ENCODE measurements at places on chromosomes 11 and 22. TPM values are rescaled to one million over a fixed set of nuclear protein-coding genes. Genes with fewer than 3 reads are reported as not detected.

DNA sequence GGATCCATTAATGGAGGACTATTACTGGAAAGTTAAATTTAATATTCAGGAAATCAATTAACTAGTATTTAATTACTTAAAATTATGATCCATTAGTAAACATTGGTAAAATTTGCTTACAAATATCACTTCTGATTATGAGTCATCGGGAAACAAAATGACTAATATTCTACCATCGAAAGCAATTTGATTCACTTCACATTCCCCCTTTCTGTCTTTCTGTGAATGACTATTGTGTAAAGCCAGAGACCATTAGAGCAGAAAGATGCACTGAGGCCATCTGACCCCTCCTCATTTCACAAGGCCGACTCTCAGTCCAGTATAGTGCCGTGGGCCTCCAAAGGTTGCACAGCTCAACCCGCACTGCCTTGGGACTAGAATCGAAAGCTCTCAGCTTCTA, 619.0 kb downstream of the OPCML start:
- no peak for DNase-seq

GRCh38 chr11:11971906-11972547, 36.4 kb downstream of the DKK3 start:
- DNase-seq, result peak; percentile 50

- peak; percentile 94 for DNase-seq
These were observed at the start of gene PATZ1 for GRCh38 chr22:31346255-31346732. Gene PATZ1, minus strand, starts transcription at chr22:31346346. Its CDS starts 744 bp downstream, at chr22:31345602.

- DNase-seq, result no peak
These were observed 16.6 kb downstream of the TBC1D10A start for GRCh38 chr22:30309951-30310741.

GRCh38 chr11:128375961-128376360, 211.4 kb downstream of the ETS1 start:
- DNase-seq, result no peak

GRCh38 chr11:107648242-107648641, 57.3 kb downstream of the ELMOD1 start:
- DNase-seq, result no peak

DNA sequence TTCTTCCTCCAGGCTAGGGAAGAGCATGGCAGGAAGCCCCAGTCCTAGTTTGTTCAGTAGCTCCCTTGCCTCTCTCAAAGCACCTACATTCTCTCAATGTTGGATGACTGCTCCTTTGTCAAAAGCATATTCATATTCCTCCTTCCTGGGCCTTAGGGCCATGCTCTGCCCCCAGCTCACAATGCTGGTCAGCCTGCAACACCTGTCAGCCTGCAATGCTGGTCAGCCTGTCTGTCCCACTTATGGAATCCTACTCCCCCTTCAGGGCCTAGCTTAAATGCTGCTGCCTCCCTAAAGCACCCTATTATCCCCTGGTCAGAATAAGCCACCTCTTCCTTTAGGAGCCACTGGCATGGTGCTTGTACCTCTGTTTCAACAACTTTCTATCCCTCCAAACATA, 45.2 kb downstream of the SERGEF start:
- no peak for DNase-seq

DNA sequence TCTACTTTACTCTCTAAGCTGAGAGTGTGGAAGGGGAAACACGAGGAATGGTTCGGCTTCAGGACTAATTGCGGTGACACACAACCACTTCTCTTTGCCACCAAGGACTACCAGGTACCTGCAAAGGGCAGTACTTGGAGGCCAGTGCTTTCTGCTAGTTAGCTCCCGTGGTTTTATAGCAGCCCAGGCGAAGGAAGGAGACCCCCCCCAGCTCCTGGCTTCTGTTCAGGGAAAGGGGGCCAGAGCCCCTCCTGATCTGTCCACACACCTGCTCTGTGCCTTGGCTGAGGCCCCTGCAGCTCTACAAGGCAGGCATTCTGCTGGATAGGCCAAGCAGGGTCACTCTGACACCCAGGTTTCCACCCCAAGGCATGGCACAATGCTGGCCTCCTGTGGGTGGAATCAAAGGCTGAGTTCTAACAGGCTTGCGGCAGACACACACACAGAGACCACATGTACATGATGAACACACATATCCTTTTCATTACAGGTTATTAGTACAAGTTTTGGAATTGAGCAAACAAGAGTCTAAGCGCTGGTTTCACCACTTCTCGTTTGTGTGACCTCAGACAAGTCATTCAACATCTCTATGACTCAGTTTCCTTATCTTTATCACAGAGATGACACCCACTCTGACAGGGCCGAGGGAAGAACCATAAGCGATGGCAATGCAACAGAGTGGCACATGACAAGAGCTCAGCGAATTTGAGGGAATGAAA, 7.5 kb downstream of the SERPIND1 start:
- DNase-seq, result no peak

DNA sequence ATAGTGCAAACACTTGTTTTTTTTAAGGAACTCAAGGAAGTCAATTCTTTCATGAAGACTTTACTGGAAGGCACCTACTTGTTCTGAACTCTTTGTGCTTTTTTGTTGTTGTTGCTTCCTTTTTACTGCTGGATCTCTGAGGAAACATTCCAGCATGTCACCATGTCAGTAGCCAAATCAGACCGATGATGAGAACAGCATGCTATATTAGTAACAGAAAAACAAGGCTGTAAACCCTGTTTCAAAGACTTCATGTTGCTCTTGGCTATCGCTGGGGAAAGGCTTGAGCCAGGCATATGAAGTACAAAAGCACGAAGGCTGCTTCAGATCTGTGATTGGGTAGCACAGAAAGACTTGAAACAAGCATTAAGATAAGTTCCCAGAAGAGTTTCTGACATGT, 125.6 kb upstream of the SLC5A12 start:
- DNase-seq, result peak; percentile 71

- no peak for DNase-seq
These were observed 20.1 kb upstream of the OR8D2 start for GRCh38 chr11:124340142-124340447.

GRCh38 chr22:17726928-17727897, 47.1 kb downstream of the BID start:
- DNase-seq, result no peak

DNA sequence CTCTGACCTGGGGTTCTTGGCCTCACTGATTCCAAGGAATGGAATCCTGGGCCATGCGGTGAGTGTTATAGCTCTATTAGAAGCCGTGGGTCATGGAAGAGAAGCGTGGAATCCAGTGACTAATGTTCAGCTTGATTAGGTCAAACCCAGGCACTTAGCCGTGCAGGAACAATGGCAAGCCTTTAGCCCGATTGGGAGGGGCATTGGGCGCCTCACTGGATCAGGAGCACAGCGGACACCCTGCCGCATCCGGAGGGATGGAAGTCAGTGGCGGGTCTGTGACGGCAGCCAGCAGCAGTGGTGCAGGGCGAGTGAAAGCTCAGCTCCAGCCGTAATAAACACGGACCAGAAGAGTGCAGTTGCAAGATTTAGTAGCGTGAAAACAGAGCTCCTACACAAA, 20.5 kb upstream of the SLC17A6 start:
- no peak for DNase-seq

DNA sequence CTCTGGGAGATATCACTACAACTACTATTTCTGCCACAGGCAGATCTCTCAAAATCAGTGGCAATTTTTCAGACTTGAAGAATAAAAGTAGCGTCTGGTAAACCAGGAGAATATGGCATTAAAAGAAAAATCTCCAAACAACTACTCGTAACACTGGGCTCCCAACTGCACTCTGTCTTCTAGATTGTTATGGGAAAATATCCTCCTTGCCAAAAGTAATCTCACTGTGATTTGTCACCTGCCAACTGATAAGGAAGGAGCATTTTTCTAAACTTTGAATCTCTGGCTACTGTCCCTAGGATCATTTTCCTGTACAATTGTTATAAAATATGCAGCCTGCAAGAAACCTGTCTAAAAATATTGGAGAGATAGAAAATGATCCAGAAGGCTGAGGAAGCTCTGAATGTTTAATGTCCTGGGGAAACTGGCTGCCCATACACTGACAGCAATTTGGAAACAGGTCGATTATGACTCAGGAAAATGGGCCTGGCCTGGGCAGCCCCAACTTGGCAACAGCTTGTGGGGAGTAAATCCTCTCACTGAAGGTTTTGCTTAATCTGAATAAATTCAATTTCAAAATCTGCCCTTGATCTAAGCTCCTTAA, 90.5 kb upstream of the DBX1 start:
- no peak for DNase-seq

GRCh38 chr11:130908770-130909625, 7.3 kb downstream of the SNX19 start:
- no peak for DNase-seq

DNA sequence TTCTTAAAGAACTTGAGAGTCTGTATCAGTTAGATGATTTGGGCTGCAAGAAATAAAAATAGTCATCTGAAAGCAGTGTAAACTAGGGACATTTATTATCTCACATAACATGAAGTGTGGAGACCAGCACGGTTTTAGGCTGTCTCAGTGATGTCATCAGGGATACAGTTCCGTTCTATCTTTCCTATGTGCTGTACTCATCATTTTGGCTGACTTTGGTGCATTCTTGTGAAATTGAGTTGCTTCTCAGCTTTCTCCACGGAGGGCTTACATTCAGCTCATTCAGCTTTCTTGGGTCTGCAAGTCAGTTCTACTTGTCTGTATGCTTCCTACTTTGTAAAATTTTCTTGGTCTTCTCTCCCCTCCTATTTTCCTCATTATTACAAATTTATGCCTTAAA, 51.8 kb upstream of the LIN7C start:
- DNase-seq, result no peak

DNA sequence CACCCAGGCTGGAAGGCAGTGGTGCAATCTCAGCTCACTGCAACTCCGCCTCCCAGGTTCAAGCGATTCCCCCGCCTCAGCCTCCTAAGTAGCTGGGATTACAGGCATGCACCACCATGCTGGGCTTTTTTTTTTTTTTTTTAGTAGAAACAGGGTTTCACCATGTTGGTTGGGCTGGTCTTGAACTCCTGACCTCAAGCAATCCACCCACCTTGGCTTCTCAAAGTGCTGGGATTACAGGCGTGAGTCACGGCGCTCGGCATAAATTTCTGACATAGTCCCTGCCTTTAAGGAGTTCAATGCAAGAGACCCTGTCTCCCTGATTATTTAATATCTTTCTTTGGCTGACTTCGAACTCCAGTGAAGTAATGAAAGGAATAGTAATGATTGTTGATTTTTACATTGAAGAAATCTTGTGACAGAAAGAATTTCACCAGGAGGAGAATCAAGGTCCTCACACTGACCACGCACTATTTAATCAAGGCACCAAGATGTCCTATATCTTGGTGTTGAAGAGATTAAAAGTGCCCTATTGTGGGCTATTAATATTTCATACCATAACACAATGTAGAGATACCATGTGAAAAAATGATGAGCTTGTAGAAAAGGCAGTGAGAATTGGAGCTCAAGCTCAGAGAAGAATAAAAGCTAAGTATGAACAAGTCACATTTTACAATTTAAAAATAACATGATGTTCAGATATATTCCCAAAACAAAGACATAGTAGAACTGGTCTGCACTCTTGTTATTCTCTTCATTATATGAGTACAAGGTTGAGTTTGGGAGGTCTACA, 71.6 kb upstream of the BLID start:
- DNase-seq, result no peak

DNA sequence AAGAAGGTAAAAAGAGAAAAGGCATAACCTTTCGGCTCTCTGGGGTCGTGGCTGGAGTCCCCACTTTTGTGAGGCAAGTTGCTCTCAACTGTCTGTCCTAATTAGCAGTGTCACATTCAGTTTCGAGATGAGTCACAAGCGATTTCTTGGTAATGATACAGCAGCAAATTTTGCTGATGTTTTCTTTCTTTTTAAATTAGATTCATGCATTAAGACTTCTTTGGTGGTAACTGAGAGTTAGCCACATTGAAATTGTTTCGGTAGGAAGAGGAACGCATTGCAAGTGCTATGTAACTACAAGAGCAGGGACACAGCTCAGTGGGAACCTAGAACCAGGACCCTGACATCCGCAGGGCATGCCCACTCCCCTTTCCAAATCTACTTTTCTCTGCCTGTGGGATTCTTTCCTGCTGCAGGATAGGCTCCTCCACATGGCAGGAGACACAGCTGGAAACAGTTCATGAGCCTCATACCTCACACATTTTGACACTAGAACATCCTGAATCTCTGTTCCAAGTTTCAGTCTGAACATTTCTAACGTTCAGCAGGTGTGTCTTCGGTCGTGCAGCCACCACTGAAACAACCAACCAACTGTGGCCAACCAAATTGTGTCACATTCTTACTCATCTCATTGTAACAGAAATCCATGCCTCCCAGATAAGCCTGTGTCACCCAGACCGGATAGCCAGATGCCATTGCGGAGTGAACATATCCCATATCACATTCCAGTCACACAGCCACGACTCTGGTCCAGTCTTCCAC, 987.6 kb downstream of the NTM start:
- no peak for DNase-seq

DNA sequence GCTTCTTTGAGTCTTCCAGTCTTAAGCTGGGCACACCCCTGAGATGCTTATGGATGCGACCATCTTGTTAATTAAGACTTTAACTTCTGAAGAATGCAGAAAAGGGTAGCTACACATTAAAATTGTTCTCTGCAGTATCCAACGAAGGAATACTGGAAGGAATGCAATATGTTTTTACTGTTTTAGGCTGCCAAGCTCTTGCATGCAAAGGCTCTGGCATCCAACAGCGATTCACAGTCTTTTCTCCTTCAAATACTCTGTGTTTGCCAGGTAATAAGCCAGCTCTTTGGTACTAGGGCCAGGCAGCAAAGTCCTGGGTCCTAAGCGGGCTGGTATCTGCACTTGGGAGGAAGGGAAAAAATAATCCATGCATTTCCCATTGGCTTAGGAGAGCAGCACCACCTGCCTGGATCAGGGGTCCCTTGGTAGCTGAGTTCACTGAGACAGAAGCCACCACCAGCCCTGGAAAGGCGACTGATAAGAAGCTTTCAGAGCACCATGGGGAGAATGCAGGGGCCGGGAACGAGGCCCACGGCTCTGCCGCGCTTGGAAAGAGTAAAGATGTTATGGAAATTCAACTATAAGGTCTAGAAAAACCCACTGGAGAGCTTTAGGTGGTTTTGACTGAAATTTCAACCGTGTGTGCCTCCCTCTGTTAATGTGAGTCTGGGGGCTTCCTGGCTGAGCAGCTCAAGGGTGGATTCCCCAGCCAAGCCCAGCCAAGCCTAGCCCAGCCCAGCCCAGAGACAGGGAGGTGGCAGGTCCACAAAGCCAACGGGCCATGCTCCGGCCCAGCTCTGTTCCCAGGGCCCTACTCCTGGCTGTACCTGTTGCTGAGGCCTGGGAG, 67.0 kb upstream of the CCND1 start:
- peak; percentile 12 for DNase-seq

The TMPRSS13 gene
- polyA plus RNA-seq, result not detected

The ABCG4 gene
- polyA plus RNA-seq, result 0.46 TPM

The H19 gene
- 9,170 TPM for polyA plus RNA-seq

The CYP2D6 gene
- polyA plus RNA-seq, result 0.59 TPM

The CCDC116 gene
- polyA plus RNA-seq, result 0.28 TPM

The OVCH2 gene
- polyA plus RNA-seq, result not detected

The TMEM121B gene
- polyA plus RNA-seq, result 3.1 TPM

The MUC5AC gene
- 0.39 TPM for polyA plus RNA-seq

The UVRAG gene
- polyA plus RNA-seq, result 9.5 TPM
